SIG-M5 (cell line): ENCODE measurements at places on chromosomes 6 and 20.

GRCh38 chr6:168417679-168418557, 23.1 kb upstream of the SMOC2 start:
- no peak for DNase-seq

GRCh38 chr6:16681260-16681873, 79.9 kb downstream of the ATXN1 start:
- DNase-seq: peak; percentile 73

GRCh38 chr6:10837622-10837994, 731 bp downstream of the MAK start:
- DNase-seq: no peak

GRCh38 chr6:93494057-93494456, 74.7 kb upstream of the EPHA7 start:
- no peak for DNase-seq

- no peak for DNase-seq
Observed at GRCh38 chr6:42539135-42539534, 24.7 kb upstream of the UBR2 start.

DNA sequence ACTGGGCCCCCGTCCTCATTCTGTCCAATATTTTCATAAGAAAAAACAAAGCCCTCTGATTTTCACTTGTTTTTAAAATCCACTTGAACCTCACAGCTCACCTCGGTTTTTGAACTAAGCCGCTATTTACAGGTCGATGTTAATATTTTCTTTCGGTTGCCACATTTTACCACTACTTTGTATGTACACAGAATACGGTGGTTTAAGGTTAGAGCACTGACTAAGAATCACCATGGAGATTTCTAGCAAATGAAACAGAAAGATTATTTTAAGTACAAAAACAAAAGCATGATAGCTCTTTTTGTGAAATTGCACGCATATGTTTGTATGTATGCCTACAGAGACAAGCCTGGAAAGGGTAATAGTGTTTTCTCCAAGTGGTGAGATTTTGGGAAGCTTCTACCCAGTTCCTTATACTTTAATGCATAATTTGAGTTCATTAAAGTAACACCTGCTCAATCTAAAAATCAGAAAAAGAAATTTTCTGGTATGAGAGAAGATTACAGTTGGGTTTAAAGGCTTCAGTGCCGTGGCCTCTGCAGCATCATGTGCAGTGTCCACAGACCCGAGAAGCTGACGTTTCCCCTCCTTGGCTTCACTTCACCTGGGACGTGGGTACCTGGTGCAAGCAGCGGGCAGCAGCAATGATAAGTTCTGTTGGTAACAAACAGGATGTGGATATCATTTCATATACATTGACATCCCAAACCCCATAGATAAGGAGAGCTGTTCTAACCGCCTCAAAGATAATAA, 144.0 kb downstream of the UST start:
- DNase-seq: no peak

GRCh38 chr20:1001116-1001515, 995 bp downstream of the RSPO4 start:
- DNase-seq: no peak

- DNase-seq: no peak
Observed at GRCh38 chr20:53706008-53706465, 112.4 kb upstream of the ZNF217 start.

DNA sequence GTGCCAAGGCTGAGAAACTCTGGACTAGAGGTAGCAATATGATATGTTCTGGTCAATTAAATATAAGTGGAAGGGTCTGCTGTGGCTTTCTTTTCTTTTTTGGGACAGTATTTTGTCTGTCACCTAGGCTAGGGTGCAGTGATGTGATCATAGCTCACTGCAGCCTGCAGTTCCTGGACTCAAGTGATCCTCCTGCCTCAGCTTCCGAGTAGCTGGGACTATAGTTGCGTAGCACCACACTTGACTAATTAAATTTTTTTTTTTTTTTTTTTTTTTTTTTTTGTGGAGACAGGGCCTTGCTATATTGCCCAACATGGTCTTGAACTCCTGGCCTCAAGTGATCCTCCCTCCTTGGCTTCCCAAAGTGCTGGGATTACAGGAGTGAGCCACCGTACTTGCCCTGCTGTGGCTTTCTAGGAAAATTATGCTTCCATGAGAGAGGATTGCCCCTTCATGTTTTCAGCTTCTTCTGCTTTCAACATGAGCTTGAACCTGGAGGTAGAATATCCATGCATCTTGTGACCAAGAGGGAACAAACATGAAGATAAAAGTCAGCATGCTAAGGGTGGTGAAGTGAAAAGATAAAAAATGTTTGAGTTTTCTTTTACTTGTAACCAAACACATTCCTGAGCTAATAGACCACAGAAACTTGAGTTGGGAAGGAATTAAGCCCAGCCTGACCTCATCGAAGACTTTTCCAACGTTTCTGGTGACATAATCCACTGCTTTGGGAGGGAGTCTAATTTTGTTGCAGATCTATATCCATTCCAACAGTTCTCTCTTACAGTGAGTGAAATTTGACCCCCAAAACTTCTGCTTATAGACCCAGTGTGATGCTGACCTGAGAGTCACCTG, 75.1 kb downstream of the CARMIL1 start:
- no peak for DNase-seq

- no peak for DNase-seq
Observed at GRCh38 chr20:4726710-4727397, 5.1 kb downstream of the PRND start.

GRCh38 chr6:83472767-83473166, 39.6 kb upstream of the PRSS35 start:
- no peak for DNase-seq

GRCh38 chr6:146111881-146112450, 83.1 kb downstream of the GRM1 start:
- no peak for DNase-seq

DNA sequence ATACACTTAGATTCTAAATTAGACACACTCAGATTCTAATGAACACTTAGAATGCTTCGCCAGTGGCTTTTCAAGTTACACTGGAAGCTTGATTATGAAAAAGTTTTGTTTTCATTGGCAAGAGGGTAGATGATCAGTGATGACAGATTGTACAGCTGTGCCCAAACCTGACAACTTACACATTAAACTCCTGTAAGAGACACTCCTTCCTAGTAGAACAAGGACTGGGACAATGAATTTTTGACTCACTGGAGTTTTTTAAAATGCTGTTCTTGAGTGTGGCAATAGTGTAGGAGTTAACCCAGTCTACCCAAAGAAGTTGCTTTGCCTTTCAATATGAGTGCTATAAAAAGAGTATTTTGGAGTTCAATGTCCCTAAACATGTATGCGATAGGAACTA, 140.8 kb downstream of the SLC16A10 start:
- DNase-seq: no peak

DNA sequence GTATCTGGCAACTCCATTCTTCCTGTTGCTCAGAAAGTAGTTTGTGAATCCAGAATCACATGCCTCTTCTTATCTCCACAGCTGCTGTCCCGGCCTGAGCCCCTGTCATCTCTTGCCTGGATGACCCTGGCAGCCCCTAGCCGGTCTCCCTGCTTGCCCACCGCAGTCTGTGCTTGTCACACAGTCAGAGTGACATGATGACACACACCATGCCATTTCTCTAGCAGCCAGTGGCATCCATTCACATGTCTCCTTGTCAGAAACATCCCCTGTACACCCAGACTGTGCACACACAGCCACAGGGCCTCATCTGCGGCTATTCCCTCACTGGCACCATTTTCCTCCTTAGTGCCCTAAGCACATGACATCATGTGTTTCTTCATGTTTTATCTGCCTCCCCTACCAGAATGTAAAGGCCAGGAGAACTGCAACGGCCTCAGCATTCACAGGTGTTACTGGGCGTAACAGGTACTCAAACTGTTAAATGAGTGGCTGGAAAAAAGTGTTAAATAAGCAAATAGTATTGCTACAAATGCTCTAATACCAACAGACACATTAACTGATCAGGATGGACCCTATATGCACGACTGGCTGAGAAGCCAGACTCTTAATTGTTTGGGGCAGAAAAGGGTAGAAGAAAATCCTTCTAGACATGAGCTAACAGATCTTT, 9.6 kb downstream of the ABHD12 start:
- no peak for DNase-seq

DNA sequence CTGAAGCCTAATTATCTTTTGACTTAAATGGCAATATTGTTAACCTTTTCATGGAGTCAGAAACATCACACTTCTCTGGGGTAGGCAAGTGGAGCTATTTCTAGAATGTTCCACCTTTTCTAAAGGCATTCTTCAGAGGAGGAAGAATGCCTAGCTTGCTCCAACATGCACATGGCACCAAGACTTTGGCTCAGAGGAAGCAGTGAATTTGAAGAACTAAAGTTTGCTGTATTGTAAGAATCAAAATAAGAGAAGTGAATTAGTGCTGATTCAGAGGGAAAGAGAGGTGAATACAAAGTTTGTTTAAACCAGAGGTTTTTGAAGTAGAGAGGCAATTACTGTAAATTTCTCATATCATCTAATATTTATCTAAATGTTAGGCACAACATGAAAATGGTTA, 92.2 kb downstream of the SOBP start:
- no peak for DNase-seq

DNA sequence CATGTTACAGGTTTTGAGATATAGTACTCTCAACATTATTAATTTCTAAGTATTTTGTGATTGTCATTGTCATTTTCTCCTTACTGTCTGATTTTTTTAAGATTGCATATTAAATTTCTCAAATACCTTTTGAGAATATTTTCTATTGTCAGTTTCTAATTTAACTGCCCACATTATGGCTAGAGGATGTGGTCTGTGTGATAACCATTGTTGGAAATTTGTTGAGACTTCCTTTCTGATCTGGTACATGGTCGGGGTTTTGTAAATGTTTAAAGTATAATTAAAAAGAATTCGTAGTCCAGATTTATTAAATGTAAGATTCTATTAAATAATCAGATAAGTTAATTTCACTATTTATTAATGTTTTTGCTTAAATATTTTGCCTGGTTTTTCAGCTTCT, 60.1 kb downstream of the SLX4IP start:
- DNase-seq: no peak

DNA sequence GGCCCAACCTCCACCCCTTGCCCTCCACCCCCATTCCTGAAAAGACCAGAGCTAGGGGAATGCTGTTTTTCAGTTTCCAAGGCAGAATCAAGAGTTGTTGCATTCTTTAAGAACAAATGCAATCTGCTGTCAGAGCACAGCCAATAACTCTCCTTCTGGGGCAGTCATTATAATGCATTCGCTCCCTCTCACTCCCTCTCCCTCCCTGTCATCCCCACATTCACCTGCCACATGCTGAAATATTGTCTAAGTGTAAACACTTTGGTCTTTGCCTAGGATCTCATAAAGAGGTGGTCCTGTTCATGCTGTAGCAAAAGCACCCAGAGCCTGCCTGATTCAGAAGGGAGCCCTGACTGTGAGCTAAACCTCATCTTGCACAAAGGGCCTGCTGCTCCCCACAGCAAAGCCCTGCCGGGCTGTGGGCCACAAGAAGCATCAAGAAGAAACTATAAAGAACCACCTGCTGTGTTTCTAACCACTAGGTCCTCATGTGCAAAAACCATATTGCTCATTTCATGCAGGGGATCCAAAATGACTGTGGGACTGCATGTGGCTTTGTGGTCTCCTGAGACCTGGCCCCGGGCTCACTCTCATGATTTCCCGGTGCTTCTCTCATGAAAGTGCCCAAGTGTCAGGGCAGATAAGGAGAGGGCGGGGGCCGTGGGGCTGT, 85.6 kb downstream of the GPR6 start:
- no peak for DNase-seq

- DNase-seq: no peak
Observed at GRCh38 chr6:163285691-163286090, 128.8 kb upstream of the QKI start.

- DNase-seq: no peak
Observed at GRCh38 chr6:167134448-167135328, 11.8 kb downstream of the CCR6 start.

- DNase-seq: no peak
Observed at GRCh38 chr20:13494019-13494418, 144.7 kb downstream of the TASP1 start.

- no peak for DNase-seq
Observed at GRCh38 chr6:10567256-10568026, 46.3 kb downstream of the GCNT2 start.

GRCh38 chr6:37321101-37321500, 32.7 kb upstream of the RNF8 start:
- no peak for DNase-seq

GRCh38 chr20:63314015-63314471, 21.1 kb downstream of the COL20A1 start:
- DNase-seq: no peak

DNA sequence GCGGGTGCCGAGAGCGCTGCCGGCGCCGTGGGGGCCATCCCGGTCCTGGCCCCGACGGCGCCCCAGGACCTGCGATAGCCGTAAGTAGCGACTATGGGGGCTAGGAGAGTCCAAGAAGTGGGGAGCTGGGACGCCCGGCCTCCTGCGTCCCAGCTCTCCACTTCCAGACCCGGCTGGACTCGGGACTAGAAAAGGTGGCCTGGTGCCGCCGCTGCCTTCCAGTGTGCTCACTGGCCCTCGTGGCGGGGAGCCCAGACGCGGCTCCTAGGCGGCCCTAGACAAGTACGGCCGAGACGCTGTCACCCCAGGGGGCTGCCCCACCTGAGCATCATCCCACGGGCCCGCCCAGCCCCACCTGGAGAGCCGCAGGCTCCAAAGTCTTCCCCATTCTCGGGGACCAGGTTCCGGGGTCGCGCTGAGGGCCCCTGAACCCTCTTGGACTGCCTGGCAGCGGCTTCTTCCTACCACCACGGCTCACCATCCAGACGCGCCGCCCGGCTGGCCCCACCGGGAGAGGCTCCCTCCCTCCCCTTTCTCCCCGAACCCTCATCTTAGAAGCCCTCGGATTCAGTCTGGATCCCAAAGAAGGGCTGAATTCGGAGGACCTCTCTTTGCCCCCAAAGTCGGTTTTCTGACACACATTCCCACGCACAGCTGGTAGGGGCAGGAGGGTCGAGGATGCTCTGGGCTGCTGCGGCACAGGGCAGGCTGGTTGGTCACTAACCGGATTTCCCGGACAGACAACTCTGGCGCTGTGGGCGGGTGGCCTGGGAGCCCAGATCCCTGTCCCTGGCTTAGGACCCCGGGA, 870 bp upstream of the MDFI start:
- no peak for DNase-seq

- DNase-seq: no peak
Observed at GRCh38 chr20:59776626-59777330, 156.7 kb downstream of the SYCP2 start.

DNA sequence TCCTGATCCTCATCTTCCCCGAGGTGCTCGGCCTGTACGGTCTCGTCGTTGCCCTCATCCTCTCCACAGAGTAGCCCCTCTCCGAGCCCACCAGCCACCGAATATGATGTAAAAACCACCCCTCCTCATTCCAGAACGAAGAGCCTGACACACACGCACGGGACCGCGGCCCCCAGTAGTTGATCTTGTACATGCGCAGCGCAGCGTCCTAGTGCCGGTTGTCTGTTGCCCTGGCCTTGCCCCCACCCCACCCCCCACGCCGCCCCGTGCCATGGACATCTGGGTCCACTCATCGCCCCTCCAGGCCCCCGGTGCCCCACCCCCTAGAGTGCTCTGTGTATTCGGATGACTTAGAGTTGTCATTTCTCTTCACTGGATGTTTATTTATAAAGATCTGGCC, 5.2 kb upstream of the PRPH2 start:
- no peak for DNase-seq

GRCh38 chr6:69294862-69295261, 501.9 kb downstream of the LMBRD1 start:
- DNase-seq: no peak

- no peak for DNase-seq
Observed at GRCh38 chr20:31770243-31770642, 31.2 kb downstream of the TPX2 start.

- DNase-seq: no peak
Observed at GRCh38 chr6:103101267-103101666, 1707.8 kb downstream of the GRIK2 start.
